ENCODE measurements at places on chromosomes 5 and 9.

- no peak for DNase-seq
These were observed 61.0 kb upstream of the RAPGEF1 start for GRCh38 chr9:131800843-131801242.

- DNase-seq = no peak
These were observed 1.9 kb downstream of the RAI14 start for GRCh38 chr5:34657988-34658387.

- no peak for DNase-seq
These were observed 72.8 kb upstream of the ANKH start for GRCh38 chr5:14944350-14944739.

DNA sequence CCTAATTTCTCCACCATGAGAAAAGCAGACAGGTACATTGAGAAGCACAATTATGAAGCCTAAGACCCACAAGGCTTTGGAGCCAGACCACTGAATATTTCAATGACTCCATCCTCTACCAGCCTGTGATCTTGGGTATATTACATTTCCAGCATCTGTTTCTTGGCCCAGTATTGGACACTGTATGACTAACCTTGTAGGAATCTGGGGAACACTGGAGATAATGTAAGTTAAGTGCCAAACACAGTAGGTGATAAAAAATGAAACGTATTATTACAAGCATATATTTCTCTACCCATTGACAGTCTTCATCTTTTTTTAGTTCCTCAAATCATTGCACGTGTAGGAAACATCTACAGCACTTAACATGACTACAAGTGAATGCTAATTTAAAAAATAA lies 28.6 kb upstream of the FEM1C start:
- no peak for DNase-seq

GRCh38 chr9:96618209-96619123 lies 1.2 kb downstream of the CDC14B start:
- peak; percentile 56 for DNase-seq

DNA sequence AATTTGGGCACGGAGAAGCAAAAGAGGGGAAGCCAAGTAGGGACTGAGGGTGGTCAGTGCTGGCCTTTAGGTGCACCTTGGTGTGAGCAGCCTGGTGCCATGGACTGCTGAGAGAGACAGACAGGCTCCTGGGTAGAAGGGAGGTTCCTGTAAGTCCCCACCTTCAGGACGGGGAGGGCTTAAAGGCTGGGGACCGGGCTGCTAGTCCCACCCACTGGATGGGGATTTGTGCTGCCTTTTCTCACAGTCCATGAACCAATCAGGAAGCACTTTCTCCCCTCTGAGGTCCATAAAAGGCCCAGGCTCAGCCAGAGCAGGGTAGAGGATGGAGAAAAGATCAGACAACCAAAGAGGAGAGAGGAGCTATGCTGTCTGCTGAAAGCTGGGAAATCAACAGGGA lies 15.2 kb downstream of the CDC25C start:
- DNase-seq = no peak

GRCh38 chr5:90408571-90409317 lies 812 bp downstream of the CETN3 start:
- DNase-seq = no peak

DNA sequence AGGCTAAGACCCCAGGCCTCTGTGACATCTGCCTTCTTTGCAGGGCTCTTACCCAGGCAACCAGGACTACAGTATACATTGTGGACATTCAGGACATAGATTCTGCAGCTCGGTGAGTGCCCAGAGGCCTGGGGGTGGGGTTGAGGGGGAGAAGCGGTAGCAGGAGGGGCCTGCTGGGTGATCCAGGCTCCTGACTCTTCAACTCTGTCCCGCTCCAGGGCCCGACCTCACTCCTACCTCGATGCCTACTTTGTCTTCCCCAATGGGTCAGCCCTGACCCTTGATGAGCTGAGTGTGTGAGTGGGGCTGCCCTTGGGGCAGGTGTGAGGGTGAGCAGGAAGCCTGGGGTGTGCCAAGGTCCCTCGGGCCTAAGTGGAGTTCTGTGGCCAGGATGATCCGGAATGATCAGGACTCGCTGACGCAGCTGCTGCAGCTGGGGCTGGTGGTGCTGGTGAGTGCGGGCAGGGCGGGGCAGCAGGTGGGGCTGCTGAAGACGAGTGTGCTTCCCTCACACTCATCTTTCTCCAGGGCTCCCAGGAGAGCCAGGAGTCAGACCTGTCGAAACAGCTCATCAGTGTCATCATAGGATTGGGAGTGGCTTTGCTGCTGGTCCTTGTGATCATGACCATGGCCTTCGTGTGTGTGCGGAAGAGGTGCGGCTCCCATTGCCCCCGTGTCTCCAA lies 19.8 kb downstream of the GPRIN1 start:
- DNase-seq = no peak

GRCh38 chr5:98292496-98292895 lies 481.0 kb upstream of the RGMB start:
- no peak for DNase-seq

- DNase-seq = no peak
These were observed 659.1 kb downstream of the EFNA5 start for GRCh38 chr5:107011605-107012004.

GRCh38 chr9:125428902-125429467 lies 167.4 kb downstream of the GAPVD1 start:
- DNase-seq = no peak

GRCh38 chr9:137745541-137745991 lies 126.8 kb downstream of the EHMT1 start:
- no peak for DNase-seq

DNA sequence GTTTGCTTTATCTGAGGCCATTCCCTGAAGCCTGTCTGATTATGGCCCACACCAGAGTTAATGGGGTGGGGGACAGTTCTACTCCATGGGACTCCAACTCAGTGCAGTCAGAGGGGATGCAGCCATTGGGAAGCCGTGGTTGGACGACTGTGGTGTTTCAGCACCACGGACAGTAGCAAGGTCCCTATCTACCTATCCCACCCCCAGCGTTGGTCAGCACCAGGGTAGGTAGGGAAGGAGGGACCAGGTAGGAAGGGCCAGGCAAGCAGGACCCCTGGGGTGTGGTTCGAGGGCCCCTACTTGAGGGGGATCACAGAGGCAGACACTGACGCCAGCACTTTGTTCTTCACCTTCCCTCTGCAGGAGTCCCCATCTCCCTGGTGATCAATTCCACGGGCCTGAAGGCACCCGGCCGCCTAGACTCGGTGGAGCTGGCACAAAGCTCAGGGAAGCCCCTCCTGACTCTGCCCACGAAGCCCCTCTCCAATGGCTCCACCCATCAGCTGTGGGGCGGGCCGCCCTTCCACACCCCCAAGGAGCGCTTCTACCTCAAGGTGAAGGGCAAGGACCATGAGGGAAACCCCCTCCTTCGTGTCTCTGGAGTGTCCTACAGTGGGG lies 33.2 kb downstream of the HMCN2 start:
- no peak for DNase-seq

GRCh38 chr5:88660947-88661805 lies 221.8 kb downstream of the MEF2C start:
- peak; percentile 94 for DNase-seq
